Activated CD4-positive, alpha-beta T cell treated with anti-CD3 and anti-CD28 coated beads for 24 hours (primary cell): ENCODE measurements at places on chromosomes 13 and 19.

DNA sequence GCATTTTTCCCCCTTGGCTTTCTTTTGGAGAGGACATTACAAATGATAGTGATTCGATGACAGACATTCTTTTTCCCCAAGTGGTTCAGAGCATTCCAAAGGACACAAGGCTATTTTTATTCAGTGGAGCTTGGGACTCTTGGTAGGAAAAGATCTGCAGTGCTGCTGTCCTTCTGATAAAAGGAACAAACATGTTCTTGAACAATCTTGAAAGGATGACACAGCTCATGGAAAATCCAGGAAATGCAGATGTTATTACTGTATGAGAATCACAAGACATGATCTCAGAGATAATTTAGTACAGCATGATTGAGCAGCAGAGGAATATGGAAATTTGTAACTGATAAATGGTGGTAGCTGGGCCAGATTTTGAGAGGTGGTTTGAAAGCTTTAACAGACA is 96.2 kb upstream of the RFC3 start:
- DNase-seq, result no peak

DNA sequence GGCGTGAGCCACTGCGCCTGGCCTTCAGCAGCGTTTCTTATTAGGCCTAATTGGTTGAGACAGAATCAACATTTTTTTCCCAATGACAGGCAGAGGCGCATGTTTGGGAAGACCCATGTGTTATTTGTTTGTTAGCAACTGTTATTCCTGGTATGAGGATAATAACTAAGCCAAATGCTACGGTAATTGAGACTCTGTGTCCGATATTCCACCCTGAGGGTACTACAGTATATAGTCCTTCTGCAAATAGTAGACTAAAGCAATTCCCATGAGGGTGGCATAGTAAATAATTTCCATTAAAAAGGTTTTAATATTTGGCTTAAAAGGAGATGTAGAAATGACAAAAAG is 18.4 kb upstream of the CCL25 start:
- DNase-seq, result no peak

DNA sequence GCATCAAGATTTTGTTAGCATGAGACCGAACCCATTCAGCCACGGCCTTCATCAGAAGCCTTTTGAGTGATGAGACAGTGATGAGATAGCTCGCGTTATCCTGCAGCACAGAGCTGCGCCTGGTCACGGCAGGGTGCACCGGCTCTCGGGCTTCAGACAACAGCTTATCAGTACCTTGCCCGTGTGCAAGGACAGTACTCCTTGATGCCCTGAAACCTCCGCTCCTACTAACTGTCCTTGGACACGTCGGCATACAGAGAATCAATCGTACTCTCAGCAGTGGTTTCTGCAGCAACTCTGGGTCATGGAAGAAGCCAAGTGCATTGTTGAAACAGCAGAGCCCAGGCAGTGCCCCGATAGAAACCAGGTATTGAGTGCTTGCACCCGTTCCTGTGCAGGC is 40.7 kb downstream of the IRS2 start:
- no peak for DNase-seq

- DNase-seq, result no peak
Observed at GRCh38 chr19:36891768-36892357, 24.2 kb downstream of the ZNF829 start.

DNA sequence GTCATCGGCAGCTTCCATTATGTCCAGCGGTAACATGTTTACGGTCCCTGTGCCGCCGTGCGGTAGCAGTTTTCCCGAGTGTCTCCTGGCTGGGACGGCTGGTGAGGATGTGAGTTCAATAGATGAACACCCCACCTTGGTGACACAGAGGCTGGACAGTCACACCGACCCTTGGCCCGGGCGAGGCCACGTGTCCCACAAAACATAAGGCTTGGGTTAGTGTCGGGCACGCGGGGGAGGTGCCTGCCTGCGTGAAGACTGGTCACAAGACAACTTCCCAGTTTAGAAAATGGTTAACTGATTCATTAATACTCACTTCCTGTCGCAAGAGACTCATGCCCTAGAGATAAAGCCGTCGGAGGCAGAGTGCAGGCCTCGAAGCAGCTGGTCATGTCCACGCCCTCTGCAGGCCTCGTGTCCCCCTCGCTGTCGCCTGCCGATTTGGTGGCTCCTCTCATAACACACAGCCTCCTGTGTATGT is 17.2 kb downstream of the RASA3 start:
- DNase-seq, result no peak

GRCh38 chr13:105678072-105678471 is 857.4 kb downstream of the EFNB2 start:
- no peak for DNase-seq

- no peak for DNase-seq
Observed at GRCh38 chr19:28985201-28985600, 227.8 kb downstream of the UQCRFS1 start.

GRCh38 chr13:45194081-45194939 is 6.5 kb downstream of the KCTD4 start:
- DNase-seq, result no peak
